Right renal pelvis (tissue), 4 donors: ENCODE measurements at places on chromosomes 16 and 17. TPM values are rescaled to one million over a fixed set of nuclear protein-coding genes. Genes with fewer than 3 reads are reported as not detected.

P2RX5 gene
- polyA plus RNA-seq = 1.7 TPM

CD300E gene
- 0.21 TPM for polyA plus RNA-seq

GRAPL gene
- 1.1 TPM for polyA plus RNA-seq

IRF8 gene
- polyA plus RNA-seq = 3.9 TPM

SLFN14 gene
- 0.15 TPM for polyA plus RNA-seq

DNA sequence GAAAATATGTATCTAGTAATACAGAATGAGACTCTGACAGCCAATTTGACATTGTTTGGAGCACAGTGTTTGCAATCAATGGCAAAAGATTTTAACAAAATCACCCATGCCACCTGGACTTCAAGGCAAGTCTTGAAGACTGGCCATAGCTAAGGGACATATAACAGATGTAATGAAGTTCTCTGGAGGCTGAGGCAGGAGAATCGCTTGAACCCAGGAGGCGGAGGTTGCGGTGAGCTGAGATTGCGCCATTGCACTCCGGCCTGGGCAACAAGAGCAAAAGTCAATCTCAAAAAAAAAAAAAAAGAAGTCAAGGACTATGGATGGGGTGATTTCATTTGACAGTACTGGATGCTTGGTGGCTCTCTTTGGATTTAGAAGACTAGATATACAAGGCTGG, 5.6 kb upstream of the BPTF start:
- no peak for DNase-seq

DNA sequence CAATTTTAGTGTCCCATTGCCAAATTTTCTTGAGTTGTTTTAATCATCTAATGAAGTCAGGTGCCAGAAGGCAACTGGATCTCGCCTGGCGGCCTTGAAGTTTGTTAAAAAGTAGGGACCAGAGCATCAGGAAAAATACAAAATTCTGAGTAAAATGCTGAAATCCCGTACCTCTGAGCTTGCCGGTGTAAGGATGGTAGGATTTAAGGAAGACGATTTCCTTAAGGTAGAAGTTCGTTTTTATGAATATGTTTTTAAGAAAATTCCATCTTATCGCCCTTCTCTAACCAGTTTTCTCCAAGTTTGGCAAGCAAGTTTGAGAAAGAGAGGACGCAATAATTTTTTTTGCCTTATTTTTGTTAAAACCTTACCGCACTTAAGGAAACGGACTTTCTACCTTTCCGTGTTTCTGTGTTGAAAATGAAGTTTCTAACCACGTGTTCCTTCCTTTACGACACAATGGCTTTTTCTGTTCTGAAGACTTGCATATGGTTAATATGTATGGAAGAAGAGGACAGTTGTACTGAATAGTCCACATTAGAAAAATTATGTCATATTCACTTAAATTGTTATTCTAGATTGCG, 748 bp downstream of the ATF7IP2 start:
- no peak for DNase-seq
